RPMI7951 (cell line): ENCODE measurements at places on chromosomes 5 and 9.
A peak's percentile ranks its signal among the peaks of the same experiment; 100 is the strongest.

GRCh38 chr9:21507483-21507790 is 25.3 kb upstream of the IFNE start:
- DNase-seq = no peak

DNA sequence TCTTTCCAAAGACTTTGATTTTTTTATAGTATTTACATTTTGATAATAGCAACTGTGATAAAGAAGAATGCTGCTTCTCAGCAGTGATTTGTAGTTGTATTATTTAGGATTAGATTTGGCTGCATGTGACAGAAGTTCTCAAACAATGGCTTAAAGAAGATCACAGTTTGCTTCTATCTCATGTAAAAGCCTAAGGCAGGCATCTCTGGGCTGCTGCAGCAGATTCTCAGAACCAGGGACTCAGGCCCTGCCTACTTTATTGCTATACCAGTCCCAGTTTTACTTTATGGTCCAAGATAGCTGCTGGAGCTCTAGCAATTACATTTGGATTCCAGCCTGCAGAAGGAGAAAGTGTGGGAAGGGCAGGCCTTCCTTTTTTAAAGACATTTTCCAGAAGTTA is 8.8 kb upstream of the SNX2 start:
- no peak for DNase-seq

GRCh38 chr5:51398875-51399642 is 15.8 kb downstream of the ISL1 start:
- DNase-seq = no peak

- DNase-seq = no peak
Measured at GRCh38 chr5:180468732-180469585, 25.2 kb upstream of the CNOT6 start.

DNA sequence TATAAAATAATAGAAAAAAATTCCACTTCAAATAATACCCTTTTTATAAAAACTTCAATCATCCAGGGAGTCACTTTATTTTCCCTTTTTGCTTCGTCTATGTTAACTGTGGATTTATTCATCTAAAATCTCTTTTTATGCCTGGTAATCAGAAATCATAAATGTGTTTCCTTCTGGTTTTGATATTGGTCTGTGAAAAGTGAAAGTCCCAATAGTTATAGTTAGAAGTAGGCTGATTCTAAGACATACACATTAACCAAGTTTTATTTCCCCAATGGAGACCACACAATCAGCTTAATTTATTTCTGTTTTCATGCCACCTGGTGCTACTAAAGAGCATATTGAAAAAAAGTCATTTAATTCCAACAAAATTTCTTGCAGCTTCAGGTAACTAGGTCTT is 45.7 kb downstream of the ZNF474 start:
- no peak for DNase-seq

GRCh38 chr9:125620216-125620615 is 86.8 kb downstream of the MAPKAP1 start:
- no peak for DNase-seq

DNA sequence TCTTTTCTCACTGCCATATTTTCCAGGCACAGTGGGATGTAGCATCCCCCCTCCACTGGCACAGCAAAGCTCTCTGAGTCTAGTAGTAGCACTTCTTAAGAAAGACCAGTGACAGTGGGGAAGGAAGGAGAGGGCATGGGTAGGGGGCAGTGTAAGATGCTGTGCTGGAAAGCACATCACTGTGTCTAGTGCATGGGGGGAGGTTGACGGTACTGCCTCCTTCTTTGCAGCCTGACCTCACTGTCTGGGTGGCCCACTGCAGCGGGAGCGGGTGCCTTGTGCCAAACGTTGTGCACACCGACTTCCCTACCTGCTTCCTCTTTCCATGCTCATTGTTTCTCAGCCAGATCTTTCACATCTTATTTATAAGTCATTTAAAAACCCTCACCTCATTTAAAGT is 91.8 kb downstream of the PDE8B start:
- no peak for DNase-seq

DNA sequence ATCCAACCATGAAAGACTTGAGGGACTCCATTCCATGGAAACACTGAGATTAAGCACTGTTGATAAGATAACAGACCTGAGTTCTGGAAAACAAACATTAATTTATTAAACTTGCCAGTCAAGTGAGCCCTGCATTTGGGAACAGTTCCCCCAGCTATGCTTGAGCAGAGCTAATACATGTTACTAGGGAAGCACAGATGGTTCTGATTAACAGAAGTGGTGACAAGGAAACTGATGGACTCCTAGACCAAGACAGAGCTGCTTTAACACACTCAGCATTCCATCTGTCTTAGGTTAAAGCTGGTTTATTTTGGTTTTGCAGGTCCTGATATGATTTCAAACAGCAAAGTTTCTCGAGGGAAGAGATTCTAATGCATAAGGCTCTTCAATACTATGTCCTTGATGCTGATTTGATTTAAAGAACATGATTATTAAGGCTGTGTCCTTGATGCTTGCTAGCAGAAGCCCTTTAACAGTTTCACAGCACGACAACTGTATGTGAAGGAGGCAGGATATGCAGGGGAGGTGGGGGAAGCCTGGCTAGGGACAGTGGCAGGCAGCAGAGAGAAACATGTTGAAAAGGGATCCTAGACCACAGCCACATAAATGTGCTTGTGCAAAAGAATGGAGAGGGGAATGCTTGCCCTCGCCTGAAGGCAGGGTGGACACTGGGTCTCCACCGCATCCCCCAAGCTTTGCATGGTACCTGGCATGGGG is 66.2 kb downstream of the ACTBL2 start:
- peak; percentile 78 for DNase-seq

DNA sequence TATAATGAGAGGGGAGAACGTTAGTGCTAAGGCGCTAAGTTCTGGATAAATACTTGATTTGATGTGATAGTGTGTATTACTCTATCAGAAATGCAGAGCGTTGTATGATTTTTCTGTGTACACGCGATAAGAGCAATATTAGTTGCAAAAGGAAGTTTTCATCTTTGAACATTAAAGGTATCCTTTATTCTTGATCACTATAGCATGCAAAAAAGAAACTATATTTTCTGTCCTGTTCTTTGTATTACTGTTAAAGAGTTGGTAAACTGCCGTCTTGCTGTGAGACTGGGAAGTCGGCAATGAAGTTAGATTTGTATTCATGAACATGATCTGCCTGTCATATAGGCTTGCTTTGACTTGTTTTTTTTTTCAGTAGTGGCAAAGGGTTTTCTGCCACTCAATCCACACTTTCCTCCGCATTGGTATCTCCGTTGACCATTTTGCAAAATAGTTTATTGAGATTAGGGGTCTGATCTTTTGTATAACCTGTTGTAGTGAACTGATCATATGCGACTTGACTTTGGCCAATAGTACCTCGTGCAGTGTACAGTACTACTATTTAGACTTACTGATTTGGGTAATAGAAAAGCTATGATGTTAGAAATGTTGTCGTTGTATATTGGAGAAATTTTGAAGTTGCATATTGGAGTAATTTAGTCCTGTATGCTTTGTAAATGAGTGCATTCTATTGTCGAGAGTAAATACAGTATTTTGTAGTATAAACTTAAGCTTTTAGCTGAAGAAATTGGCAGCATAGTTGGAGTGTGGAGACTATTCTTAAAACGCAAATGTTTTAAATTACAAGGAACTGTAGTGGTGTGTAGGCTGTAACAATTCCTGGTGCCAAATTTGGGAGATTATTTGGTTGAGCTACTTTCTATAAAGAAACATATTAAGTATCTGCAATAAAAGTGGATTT is 1.7 kb downstream of the DENND4C start:
- DNase-seq = no peak

- DNase-seq = no peak
Measured at GRCh38 chr5:1446602-1447343, 1.5 kb upstream of the SLC6A3 start.

DNA sequence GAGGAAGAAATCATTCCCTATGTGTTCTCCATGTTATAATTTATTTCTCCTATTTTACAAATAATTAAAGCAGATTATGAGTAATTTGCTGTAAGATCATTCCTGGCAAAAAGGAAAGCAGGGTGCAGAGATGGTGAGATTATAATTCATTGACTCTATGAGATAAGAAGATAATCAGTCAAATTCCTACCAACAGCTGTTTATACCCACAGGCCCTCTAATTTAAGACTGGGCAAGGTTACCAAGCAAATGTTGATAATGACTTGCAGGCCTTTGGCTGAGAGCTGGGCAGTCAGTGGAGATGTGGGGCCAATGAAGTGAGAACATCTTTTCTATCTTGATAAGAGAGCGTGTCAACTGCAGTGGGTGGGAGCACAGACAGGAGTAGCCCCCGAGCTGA is 222.7 kb downstream of the ICE1 start:
- DNase-seq = no peak

GRCh38 chr5:139445325-139446170 is 6.2 kb upstream of the DNAJC18 start:
- no peak for DNase-seq

GRCh38 chr5:135747824-135748223 is 86.6 kb upstream of the SLC25A48 start:
- no peak for DNase-seq

DNA sequence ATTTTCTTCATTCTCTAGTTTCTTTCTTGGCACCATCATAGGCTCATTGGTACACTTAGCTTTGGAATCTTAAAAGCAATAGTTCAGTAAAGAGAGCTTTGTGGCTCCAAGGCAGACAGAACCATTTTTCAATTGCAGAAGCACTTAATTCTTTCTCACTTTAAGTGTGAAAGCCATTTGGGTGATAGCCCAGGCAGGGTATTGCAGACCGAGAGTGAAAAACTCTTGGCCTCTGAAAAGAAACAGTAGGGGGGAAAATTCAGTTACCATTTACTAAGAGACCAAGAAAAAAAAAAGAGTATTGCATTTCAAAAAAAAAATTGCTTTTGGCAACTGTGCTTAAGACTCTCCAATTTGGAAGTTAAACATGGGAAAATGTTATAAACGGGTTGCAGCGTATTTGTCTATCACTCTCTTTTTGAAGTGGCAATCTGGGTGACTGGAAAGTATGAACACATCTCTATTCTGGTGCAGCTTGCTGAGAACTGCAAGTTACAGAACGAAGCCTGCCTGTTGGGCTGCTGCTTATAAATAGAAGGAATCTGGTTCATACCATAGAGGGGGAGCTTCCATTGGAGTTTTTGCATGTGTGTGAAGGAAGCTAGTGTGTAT is 170.5 kb downstream of the TLE4 start:
- no peak for DNase-seq

DNA sequence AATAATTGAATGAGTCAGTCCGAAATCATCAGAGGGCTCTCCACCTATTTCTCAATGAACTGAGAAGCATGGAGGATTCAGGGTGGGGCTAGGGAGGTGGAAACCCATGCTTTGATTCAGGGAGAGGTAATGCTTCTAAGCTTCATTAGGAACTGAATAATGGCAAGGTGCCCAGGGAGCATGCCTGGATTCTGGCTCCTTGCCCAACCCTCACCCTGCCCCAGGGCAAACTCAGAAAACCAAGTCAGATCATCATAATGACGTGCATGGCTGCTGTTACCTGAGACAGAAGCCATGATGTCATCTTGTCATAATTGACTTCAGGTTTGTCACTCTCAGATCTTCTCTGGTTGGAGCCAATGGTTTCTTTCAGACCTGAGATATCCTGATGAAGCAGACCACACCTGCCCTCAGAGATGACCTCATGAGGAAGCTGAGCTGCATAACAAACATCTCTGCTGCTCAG is 199.6 kb downstream of the SYK start:
- DNase-seq = peak; percentile 73

DNA sequence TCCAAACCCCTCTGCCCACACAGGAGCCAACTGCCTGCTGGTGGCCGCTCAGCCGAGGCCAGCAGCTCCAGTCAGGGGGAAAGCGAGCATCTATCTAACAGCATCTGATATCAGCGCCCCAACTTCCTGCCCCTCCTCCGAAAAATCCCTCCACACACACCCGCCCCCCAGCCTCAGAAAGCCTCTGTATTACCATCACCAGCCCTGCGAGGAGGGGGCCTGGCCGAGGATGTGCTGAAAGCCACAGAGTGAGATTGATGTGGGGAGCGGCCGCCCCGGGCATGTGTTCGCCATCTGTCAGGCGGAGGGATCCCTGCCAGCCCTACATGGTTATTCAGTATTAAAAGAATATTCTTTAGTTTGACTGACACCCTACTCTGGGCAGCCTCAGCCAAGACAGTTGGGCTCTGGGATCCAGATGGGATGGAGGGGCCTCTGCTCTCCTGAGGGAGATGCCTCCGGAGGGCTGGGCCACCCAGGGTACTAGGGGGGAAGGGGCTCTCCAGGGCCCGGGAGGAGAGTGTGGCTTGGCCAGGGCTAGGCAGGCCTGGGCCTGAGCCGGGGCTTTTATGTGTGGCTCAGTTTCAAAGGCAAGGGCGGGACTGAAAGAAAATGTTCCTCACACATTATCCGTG is 98.0 kb downstream of the HSD17B3 start:
- peak; percentile 9 for DNase-seq

- DNase-seq = peak; percentile 99
Measured at GRCh38 chr9:94860678-94861588, 134.4 kb downstream of the AOPEP start.

DNA sequence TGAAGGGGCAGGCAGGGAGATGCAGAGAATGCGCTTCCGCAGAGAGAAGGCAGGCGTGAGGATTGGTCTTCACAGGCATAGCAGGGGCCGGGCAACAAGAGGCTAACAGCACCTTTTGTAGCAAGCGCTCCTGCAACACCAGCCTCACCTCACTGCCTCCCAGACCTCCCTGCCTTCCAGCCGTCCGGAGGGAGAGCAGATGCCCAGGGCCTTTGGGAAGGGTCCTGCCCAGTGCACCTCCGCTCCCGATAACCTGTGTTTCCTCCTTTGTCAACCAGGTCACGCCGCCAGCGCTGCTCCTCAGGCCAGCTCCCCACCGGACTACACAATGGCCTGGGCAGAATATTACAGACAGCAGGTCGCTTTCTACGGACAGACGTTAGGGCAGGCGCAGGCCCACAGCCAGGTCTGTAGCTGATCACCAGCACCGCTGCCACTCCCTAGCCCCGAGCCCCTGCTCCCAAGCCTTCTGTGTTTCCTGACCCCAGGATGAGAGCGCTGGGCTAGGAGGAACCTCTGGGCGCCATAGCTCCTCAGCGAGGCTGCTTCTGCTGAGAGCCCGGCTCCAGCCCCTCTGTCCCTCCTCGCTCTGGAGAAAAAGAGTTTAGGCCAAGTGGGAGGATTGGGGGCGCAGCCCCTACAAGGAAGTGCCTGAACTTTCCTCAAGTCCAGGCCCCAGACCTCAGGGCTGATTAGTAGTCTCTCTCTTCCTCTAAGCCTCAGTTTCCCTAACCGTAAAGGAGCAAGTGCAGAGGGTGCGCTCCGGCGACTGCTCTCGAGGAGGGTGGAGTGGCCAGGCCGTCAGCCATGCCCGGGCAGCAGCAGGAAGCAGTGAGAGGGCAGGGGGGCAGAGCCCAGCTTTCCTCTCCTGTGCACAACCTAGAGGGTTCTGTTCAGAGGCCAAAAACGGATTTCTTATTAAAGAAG is 28.4 kb upstream of the PRDM12 start:
- no peak for DNase-seq

DNA sequence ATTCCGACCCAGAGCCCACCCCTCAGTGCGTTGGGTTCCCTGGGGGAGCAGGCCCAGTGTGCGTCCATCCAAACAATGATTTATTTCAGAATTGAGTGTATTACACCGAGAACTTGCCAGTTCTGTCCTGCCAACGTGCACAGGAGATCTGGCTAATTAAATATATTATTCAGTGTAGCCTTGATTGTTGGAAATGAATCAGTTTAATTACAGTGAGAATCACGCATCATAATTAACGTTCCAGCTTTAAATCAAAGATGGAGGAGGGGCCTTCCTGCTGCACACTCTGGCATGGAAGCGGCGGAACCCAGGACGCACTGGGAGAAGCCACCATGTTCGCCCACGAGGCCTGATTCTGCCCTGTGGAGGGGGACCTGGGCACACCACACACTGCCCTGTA is 30.7 kb upstream of the TMEM250 start:
- DNase-seq = no peak
